ENCODE measurements at places on chromosomes 13 and 19.

DNA sequence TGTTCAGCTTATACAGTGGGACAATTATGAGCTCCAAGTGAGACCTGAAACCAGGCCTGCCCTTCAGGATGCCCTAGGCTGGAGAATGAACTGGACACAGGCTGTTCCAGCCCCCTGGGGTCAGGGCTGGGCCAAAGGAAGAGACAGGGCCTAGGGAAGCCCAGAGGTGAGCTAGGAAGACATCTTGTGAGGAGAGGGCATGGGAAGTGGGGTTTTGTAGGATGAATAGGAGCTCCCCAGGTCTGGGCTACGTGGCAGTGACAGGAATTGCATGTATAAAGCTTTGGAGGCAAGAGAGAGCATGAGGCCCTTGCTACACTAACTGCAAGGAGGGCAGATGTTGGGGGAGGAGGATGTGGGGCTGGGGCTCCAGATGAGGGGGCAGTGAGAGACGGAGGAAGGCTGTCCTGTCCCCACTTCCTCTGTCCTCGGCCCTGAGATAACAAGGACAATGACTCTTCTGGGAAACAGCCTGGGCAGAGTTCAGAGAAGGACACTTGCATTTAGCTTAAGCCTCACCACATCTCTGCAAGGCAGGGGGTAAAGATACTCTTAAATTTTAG is 1.5 kb upstream of the TBXA2R start:
- DNase-seq, result peak; percentile 83

GRCh38 chr19:3644351-3645066 is 17.9 kb upstream of the CACTIN start:
- DNase-seq, result no peak

GRCh38 chr19:17220207-17220758 is 5.1 kb downstream of the USE1 start:
- peak; percentile 83 for DNase-seq

GRCh38 chr13:73696271-73696670 is 437.9 kb downstream of the KLF12 start:
- no peak for DNase-seq

Measured in hematopoietic multipotent progenitor cell treated with erythropoietin and hydrocortisone succinate and interleukin-3 and kit ligand, for 4 days (in vitro differentiated cells).